Osteocyte (in vitro differentiated cells): ENCODE measurements at places on chromosomes 13 and 19.

DNA sequence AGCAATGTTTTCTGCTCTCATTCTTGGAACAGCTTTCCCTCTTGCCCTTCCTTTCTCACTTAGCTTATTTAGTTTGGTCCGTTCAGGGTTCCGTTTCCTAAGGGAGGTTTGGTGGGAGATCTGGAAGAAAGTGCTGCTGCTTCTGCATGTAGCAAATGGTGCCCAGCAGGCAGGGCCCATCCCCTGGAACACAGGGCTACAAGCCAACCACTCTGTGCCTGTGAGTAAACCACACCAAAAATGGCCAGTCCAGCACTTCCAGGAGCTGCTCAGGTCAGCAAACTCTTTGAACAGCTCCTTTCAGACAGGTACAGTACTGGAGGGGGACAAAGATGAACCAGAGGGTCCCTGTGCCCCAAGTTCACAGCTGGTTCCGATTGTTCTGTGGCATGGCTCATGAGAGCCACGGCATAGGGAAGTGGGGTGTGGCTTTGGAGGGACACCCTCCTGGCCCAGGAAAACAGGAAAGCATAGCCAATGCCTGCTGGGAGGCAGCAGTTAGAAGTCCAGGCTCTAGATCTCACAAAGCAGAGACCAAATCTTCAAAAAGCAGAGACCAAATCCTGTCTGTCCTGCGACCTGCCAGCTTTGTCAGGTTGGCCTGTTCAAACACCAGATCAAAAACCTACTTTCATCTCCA lies 39.5 kb downstream of the FAM124A start:
- no peak for DNase-seq

DNA sequence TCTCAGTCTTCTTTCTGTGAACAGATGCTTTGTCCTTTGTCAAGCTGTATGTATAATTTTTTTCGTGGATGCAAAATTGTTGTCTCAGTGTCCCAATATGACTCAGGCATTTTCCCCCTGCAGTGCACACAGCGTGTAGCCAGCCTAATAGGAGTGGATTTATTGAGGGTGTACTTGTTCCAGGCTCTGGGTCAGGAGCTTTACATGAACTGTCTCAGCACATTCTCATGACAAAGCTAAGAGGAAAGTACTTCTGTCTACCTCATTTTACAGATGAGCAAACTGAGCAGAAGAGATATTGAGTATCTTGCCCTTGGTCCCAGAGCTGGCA lies 50.8 kb downstream of the STK24 start:
- no peak for DNase-seq

DNA sequence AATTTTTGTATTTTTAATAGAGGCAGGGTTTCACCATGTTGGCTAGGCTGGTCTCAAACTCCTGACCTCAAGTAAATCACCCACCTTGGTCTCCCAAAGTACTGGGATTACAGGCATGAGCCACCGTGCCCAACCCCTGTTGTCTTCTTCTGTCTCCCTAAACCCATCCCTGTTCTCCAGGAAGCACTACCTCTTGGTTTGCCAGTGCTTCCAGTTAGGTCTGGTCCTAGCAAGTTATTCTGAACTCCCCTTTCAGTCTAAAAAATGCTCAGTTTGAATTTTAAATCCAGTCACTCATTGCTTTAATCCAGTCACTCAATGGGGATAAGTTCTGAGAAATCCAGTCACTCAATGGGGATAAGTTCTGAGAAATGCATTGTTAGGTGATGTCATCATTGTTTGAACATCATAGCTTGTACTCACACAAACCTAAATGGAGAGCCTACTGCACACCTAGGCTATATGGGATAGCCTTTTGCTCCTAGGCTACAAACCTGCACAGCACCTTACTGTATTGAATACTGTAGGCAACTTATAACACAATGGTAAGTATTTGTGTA lies 8.0 kb upstream of the ATP4A start:
- DNase-seq, result no peak

DNA sequence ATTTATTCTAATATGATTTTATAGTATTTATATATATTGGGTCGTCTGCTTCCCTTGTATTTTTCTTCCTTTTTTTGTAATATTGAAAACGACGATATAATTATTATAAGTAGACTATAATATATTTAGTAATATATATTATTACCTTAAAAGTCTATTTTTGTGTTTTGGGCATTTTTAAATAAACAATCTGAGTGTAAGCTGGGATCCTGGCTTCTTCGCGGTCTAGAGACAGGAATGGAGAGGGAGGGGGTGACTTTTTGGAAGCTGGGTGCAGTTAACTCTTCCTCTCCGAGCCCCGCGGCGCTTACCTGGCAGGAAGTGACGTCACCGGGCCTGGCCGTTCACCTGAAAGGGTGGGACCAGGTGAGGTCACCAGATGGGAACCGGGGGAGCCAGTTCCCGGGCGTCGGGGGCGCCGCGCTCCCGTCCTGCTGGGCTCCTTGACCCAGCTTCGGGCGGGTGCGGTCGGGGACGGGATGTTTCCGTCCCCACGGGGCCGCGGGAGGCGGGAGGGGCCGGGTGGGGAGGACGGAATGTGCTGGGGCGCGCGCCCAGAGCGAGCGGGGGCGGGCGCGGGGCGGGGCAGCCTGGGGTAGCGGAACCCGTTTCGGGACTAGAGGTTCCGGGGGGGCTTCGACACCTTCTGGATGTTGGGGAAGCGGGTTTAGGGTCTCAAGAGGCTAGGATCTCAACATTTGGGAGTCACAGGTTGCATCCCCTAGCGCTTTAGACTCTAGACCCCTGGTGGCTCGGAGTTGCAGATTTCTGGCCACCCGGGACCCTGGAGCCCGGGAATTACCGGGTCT lies 2.8 kb downstream of the ZFP36 start:
- peak; percentile 92 for DNase-seq

DNA sequence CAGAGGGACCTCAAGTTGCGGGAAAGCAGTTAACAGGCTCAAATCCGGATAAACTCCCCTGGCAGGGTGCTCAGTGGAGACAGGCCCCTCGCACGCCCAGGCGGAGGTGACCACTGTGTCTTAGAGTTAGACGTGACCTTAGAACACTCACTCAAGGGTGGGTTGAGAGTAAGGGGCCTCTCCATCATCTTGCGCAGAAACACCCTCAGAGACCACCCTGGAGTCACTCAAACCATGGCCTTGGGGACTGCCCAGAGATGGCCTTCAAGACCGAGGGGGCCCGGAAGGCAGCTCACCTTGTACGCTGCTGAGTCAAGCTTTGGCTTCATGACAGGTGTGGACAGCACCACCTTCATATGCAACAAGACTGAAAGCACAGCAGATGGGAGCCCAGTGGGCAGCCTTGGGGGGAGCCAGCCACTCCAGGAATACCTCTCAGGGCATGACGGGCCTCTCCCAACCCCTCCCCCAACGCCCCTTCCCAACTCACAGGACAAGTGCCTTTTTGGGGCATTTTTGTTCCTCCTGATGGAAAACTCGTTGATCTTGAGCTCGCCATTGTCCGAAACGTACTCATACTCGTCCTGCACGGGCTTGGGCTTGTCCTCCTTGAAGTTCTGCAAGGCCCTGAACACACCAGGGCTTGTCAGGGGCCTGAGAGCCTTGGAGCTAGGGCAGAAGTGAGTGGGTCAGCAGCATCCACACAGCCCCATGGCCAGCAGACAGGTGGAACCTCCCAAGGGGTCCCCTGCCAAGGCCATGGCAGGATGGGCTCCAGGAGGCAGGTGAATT lies 229.2 kb downstream of the TUBA3C start:
- peak; percentile 82 for DNase-seq

- DNase-seq, result no peak
Measured at GRCh38 chr13:75771818-75772217, 135.7 kb downstream of the LMO7 start.

GRCh38 chr13:66655847-66656454 lies 574.2 kb downstream of the PCDH9 start:
- DNase-seq, result no peak

- DNase-seq, result no peak
Measured at GRCh38 chr19:5580161-5580571, 12.4 kb upstream of the TINCR start.

DNA sequence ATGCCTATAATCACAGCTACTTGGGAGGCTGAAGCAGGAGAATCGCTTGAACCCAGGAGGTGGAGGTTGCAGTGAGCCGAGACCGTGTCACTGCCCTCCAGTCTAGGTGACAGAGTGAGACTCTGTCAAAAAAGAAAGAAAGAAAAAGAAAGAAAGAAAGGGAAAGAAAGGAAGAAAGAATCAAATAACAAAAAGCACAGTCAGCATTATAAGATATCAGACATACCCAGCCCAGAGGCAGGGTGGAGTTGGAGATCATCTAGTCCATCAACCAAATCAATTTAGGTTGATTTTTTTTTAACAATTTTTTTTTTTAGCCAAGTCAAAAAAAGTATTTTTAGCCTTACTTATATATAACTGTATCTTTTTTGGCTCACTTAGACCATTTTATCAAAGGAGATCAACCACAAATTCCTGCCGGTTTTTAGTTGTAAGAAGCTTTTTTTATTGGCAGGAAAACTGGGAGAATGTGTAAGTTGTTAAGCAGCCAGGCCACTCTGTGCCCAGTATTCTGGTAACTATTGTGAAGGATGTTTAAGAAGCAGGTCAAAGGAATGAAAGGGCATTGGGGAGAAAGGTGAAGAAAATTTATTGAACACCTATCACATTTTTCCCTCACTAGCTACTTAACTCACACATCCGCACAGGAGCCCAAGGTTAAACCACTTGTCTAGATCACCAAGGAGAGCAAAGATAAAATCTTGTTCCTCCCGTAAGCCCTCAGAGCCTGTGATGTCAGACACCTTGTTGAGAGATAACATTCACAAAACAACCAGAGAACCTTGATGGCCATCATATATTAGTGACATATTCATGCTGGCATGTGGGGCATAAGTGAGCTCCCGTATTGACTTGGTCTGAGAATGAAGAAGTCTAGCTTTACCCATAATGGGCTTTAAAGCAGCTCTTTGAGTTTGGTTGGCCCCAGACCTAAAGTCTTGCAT lies 91.8 kb downstream of the COL4A2 start:
- no peak for DNase-seq

GRCh38 chr13:21364916-21365315 lies 94.2 kb downstream of the ZDHHC20 start:
- DNase-seq, result no peak

DNA sequence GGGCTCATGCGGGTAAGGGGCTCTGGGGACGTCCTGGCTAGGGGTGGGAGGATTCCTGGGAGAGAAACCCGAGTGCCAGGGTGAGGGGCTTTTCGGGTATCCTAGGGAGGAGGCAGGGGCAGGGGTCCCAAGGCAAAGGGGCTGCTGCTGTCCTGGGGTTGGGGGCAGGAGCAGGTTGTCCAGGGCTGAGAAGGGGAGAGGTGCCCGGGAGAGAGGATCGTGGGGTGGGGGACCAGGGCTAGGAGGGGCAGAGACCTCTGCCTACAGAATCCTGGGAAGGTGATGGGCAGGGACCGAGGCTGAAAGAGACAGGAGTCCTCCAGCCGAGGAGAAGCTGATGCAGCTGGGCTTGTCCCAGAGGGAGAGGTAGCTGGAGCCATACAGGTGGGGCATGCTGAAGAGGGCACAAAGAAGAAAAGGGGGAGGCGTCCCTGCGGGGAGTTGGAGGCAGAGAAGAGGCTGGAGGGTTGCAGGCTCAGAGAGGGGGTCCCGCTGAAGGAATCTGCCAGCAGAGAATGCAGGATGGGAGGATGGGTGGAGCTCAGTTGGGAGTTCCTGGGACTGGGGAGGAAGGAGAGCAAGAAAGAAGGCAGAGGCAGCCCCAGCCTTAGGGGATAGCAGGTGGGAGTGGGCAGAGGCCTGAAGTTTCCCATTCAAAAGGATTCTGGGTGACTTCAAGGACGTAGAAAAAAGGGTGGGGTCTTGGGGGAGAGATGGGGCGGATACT lies 574 bp downstream of the CYP2S1 start:
- DNase-seq, result no peak

- no peak for DNase-seq
Measured at GRCh38 chr13:91119643-91120042, 227.8 kb upstream of the MIR17HG start.

- DNase-seq, result no peak
Measured at GRCh38 chr19:33362508-33363228, 10.8 kb upstream of the CEBPG start.

DNA sequence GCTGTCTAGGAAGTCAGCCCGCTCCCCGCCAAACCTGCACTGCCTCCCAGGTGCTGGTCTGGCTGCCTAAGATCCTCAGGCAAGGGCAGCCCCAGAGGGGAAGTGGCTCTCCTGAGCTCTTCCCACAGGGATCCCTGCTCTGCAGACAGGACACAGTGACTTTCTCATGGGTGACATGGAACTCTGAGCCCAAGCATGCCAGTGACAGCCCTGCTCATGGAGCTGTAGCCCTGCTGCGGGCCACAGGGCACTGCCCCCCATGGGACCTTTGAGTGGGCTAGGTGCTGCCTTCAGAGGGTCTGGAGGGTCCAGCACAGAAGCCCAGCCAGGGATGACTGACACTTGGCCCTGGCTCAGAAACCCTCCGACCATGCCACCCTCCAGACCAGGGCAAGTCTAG lies 109.1 kb downstream of the TUBA3C start:
- peak; percentile 74 for DNase-seq

DNA sequence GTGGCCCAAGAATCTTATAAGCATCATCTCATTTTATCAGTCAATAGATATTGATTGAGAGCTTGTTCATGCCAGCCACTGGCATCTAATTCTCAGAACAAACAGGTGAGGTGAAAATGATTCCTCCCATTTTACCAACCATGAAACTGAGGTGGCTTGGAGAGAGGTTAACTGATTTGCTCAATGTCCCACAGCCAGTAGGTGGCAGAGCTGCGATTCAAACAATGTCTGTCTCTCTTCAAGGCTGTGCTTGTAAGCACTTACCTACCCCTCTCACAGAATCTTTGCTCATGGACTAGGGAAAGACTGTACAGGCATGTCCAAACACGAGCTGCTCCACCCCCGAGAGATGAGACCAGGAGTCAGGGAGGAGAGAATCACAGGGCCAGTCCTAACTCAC lies 21.5 kb upstream of the GSX1 start:
- DNase-seq, result no peak

GRCh38 chr13:95156208-95156607 lies 145.0 kb downstream of the ABCC4 start:
- no peak for DNase-seq

GRCh38 chr19:47729468-47729798 lies 15.9 kb upstream of the NOP53 start:
- DNase-seq, result peak; percentile 91

DNA sequence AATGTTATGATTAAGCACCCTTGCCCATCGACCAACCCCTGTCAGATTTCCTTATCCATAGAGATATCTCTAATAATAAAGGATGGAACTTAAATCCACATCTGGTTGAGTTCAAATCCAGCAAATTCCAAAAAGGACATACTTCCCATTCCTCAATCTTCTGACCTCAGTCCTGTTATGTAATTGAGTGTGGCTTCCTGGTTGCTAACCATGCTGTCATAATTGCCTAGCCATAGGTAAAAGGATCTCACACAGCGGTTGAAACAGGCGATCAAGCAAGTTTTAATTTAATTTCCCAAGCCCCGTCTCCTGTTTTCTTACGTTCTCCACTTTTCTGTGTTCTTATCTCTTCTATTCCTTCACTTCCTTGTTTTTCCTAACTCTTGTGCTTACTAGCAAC lies 550.3 kb downstream of the GPC6 start:
- no peak for DNase-seq

GRCh38 chr13:23506807-23507291 lies 63.4 kb upstream of the TNFRSF19 start:
- DNase-seq, result no peak
